ENCODE measurements at places on chromosomes 11 and 22.

GRCh38 chr11:118572981-118573550, 857 bp downstream of the ARCN1 start:
- no peak for DNase-seq

DNA sequence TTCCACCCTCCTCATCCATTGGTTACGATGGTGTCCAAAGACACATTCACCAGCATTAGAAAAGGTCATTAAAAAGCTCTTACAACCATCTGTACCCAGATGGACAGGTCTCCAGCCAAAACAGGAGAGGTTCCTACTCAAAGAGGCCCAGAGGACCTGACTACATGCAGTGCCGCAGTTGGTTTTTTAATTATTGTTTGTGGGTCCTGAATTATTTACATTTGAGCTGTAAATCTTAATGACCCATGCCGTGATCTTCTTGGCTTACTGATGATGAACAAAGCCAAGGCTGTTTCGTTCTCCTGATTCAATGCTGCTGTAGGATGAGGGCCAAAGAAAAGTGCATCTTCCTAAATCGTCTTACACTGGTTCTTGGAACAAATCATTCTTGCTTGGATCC, 83.7 kb downstream of the CADM1 start:
- peak; percentile 52 for DNase-seq

DNA sequence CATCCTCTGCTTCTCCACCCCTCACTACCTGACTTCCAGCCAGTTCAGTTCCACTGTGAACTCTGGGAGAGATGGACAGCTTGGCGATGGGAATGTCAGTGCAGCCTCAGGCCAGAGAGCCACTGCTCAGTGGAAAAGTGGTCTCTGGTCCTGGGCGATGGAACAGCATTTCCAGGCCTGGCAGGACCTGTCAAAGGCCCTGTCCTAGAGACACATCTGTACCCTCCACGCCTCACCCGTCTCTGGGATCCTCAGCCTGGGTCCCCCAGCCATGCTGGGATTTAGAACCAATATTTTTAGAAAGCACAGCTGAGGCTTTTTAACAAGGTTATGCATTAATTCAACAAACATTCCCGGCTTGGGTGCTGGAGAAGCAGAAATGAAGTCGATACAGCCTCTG, 165.7 kb downstream of the MN1 start:
- no peak for DNase-seq

- DNase-seq = peak; percentile 28
Observed at GRCh38 chr11:46391578-46392420, at the start of gene CHRM4. Gene CHRM4 (minus strand): TSS chr11:46391776. CDS start chr11:46386557, 5,219 bp downstream.

DNA sequence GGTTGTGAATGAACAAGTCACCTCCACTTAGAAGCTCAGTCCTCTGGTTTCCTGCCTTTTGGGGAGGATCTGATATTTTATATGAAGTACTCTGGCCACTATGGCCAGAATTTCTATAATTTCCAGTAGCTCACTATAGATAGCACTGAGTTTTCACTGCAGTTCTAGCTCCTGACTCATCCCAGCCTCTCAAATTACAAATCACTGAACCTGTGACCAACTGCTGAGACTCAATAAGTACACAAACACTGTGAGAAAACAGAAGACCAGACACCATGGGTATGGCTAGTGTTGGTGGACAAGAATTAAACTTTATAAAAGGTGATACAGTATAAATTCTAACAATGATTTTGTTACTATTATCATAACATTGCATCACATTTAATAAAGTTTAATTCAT, 47.1 kb upstream of the UCP3 start:
- peak; percentile 17 for DNase-seq

GRCh38 chr11:103995896-103996295, 40.5 kb upstream of the DDI1 start:
- no peak for DNase-seq

GRCh38 chr22:20291604-20292063, 23.5 kb upstream of the RTN4R start:
- DNase-seq = no peak

Data from NCI-H510A (cell line).